Hair follicular keratinocyte (primary cell): ENCODE measurements at places on chromosomes 7 and 10. TPM values are rescaled to one million over a fixed set of nuclear protein-coding genes. Genes with fewer than 3 reads are reported as not detected.

Gene KCND2
- total RNA-seq: not detected in 2 replicates

Gene AGMO
- total RNA-seq: not detected in 2 replicates

Gene NACAD
- total RNA-seq: 1.2 and 3.4 TPM in 2 replicates

Gene CPA5
- not detected in 2 replicates for total RNA-seq

Gene VWA2
- total RNA-seq: 2.4 and 2.7 TPM in 2 replicates

Gene CCL26
- not detected in 2 replicates for total RNA-seq

Gene TMEM26
- total RNA-seq: not detected in 2 replicates

Gene WEE2
- not detected in 2 replicates for total RNA-seq

Gene FEZF1
- not detected in 2 replicates for total RNA-seq

Gene GJD4
- total RNA-seq: not detected in 2 replicates

Gene C10orf62
- total RNA-seq: not detected in 2 replicates

Gene YKT6
- 96.5 and 114 TPM in 2 replicates for total RNA-seq

Gene ZNF212
- 3.0 and 6.2 TPM in 2 replicates for total RNA-seq

Gene TSPAN13
- 20.1 and 24.1 TPM in 2 replicates for total RNA-seq

Gene LIPN
- not detected in 2 replicates for total RNA-seq

Gene BTBD16
- 0.15 and 0.47 TPM in 2 replicates for total RNA-seq

Gene HOXA13
- total RNA-seq: not detected in 2 replicates

Gene FAM200A
- 3.4 and 4.7 TPM in 2 replicates for total RNA-seq

Gene PLCE1
- under 0.01 TPM in 2 replicates for total RNA-seq

Gene ANAPC16
- total RNA-seq: 67.5 and 83.6 TPM in 2 replicates

Gene ADAM8
- 115 and 143 TPM in 2 replicates for total RNA-seq

Gene SMARCD3
- total RNA-seq: 7.8 and 8.8 TPM in 2 replicates

Gene CDHR3
- 0.65 and 1.8 TPM in 2 replicates for total RNA-seq

Gene TFPI2
- total RNA-seq: 227 and 475 TPM in 2 replicates

Gene ITGA8
- total RNA-seq: 0.04 TPM in 1 of 2 replicates, not detected in the other

Gene SPDYE11
- not detected in 2 replicates for total RNA-seq

Gene GOT1
- total RNA-seq: 61.2 and 75.9 TPM in 2 replicates

Gene UBN2
- total RNA-seq: 1.7 and 3.7 TPM in 2 replicates

Gene PKD2L1
- total RNA-seq: not detected in 2 replicates

Gene CC2D2B
- total RNA-seq: not detected in 2 replicates

Gene NCF1
- total RNA-seq: 1.9 and 2.8 TPM in 2 replicates

Gene PNLIPRP3
- total RNA-seq: 51.1 and 103 TPM in 2 replicates

Gene ZNF503
- 15.7 and 17.6 TPM in 2 replicates for total RNA-seq

Gene RBM48
- 3.6 and 6.0 TPM in 2 replicates for total RNA-seq

Gene CABCOCO1
- not detected in 2 replicates for total RNA-seq

Gene OPN4
- total RNA-seq: not detected in 2 replicates

Gene CYP2E1
- not detected in 2 replicates for total RNA-seq

Gene ACSM6
- not detected in 2 replicates for total RNA-seq

Gene YAE1
- 22.3 and 31.2 TPM in 2 replicates for total RNA-seq

Gene PNLIP
- total RNA-seq: not detected in 2 replicates

Gene ATP6V0A4
- 0.19 TPM in 1 of 2 replicates, not detected in the other for total RNA-seq

Gene NUTM2A
- total RNA-seq: 0.86 and 1.0 TPM in 2 replicates
